ENCODE measurements at places on chromosomes 4 and X.

DNA sequence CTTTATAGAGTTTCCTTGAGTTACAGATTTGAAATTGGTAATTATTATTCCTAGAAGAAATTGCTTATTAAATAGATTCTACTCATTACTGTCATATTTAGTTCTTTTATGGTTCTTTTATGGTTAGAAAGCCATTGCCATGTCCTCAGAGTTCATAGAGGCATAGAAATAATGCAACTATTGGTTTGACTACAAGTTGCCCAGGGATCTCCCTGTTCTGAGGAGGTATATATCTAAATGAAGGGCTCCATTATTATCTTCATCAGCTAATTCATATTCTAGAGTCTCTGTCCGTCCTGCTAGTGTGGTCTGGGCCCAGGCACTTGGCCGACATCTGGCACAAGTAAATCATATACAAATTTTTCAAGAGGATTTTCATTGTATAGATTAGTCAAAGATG lies 535.7 kb downstream of the PPP4R3C start:
- DNase-seq = no peak

- no peak for DNase-seq
These were observed 44.0 kb upstream of the TLR2 start for GRCh38 chr4:153639833-153640802.

DNA sequence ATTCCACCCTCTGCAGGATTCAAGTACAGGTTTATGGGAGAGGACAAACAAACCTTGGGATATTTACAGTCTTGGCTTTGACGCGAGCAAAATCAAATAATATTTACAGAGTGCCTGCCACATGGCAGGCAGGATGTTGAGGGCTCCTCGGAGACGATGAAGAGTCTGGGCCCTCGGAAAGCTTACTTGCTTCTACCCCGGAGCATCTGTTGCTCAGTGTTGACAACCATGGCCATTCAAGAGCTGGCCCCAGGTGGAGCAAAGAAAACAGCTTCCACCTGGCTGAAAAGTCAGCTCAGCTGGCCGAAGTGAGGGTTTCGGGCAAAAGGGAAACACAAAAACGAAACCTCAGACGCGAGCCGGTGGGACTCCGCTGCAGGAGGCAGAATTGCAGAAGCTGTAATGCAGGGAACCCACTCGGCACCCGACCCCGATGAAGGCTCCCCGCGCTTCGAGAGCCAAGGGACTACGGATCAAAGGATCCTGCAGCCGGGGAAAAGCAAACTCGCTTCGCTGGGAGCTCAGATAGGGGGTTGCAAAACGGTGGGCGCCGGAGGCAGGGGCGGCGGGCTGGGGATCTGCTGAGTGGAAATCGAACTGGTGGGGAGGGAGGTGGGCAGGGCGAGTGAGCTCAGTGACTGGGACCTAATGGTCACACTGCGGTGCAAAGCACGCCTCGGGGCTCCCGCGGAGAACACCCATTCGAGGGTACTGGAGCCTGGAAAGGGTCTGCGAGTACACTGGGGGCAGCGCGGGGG lies 805 bp downstream of the ATP8A1 start:
- peak; percentile 7 for DNase-seq

DNA sequence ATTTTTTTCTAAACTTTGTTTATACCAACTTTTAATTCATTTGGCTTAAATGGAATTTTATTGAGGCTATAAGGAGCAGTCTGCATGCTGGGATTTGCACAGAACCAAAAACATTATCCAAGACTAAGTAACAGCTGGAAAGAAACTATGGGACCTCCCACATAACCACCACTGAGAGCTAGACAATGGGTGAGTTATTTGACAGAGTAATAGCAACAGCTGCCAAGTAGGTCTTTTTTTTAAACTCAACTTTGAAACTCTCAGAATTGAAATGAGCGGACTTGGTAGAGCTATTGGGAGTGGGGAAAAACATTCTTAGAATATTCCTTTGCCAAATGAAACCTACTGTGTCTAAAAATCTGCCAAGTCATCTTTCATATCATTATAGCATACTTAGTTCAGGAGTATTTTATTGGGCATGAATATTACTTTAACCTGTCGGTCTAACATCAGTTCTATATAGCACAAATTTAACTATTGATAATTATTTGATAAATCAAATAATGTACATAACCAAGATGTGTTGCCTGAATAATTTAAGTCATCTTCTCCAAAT lies 1428.0 kb downstream of the PCDH7 start:
- no peak for DNase-seq

DNA sequence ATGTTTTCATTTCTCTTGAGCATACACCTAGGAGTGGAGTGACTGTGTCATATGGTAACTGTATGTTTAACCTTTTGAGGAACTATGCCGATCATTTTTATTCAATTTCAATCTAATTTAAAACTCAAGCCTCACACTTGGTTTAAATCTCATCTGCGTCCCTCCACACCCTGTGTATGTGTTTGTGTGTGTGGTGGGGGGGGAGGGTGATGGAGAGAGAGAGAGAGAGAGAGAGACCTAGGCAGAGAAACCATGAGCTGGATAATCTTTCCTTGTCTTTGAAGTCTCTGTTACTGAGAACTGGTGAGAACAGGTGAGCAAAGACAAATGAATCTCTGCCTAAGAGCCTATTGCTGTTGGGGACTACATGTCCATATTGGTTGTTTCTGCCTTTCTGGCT lies 105.0 kb downstream of the ARHGAP24 start:
- no peak for DNase-seq

DNA sequence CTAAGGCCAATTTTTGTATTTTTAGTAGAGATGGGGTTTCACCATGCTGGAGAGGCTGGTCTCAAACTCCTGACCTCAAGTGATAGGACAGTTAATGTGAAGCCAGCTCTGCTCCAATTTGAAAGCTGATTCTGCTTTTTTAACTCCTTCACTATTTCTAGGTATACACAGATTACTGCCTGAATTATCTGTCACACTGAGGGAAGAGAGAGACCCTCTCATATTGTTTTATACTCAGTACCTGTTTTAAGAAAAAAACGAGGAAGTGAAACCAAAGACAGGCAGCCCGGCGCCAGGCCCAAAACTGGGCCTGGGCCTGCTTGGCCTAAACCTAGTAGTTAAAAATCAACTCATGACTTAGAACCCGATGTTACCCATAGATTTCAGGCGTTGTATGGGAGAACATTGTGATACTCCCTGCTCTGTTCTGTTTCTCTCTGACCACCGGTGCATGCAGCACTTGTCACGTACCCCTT lies 1601.5 kb upstream of the PCDH10 start:
- DNase-seq = no peak

DNA sequence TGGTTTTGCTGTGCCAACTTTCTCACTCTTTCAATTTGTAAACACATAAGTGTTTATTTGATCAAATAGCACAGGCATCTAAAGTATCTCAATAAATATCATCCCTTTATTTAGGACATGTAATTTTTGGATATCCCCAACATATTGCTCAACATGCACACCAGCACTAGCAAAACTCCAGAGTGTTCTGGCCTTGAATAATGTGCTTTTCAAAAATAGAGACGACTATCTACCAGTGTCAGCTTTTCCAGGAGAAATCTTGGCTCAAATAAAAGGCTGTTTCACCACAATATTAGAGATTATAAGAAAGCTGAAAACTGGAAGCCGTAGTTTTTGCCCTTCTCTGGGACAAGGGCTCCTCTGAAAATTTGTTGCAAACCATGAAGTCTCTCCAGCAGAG lies 67.0 kb downstream of the MAOB start:
- no peak for DNase-seq

DNA sequence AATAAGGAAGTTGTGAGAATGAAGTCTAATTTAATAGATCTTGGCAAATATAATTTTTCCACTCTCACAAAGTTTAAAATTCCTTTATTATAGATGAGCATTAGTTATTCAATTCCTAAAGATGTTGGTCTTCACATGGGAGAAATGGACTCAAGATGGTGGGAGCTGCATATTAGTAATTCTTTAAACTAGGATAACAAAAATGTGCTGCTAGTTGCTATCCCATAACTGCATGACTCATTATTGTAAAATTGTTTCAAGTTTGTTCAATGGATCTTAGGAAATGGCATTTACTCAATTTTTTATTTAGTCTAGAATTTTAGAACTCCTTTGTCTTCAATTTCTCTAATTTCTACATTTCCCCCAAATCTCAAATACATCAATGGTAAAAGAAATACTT lies 155.8 kb downstream of the ATP10D start:
- peak; percentile 44 for DNase-seq

- DNase-seq = peak; percentile 17
These were observed 74.1 kb upstream of the PPP3CA start for GRCh38 chr4:101421386-101421785.

GRCh38 chrX:101550751-101551379 lies 518 bp downstream of the ARMCX1 start:
- DNase-seq = peak; percentile 55

GRCh38 chr4:145552181-145552822 lies 66.9 kb upstream of the MMAA start:
- DNase-seq = no peak

DNA sequence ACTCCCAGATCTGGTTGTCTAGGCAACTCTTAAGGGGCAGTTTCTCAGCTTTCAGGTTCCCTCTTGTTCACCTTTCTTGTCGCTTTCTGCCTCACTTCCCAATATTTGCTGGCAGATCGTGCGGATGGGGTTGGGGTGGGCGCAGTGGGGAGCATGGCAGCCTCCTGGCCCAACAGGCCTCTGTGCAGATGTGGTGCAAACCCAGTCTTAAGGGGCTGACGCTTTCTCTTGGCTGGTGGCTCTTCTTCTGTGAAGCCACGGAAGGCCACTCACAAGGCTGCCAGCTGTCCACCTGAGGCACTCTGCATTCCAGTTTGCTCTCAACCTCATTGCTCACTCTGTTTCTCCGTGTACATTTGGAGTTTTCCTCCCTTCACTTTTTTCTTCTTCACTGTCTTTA lies 61.7 kb downstream of the NBDY start:
- DNase-seq = no peak

DNA sequence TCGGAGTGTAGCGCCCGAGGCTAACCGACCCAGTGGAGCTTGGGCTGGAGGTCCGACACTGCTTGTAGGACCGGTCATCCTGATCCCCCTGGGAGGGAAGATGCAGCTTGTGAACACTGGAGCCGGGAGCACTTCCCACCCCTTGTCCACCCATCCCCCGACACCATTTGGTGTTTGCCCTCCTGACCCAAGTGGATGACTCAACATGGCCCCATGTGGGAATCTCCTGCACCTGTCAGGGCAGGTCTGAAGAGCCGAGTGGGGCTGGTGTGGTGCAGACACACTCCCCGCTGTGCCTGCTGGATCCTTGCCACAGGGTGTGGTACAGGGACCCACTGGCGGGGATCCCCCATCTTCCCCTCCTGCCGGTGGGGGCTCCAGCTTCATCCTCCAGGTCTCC lies 90.0 kb upstream of the AFAP1 start:
- no peak for DNase-seq

DNA sequence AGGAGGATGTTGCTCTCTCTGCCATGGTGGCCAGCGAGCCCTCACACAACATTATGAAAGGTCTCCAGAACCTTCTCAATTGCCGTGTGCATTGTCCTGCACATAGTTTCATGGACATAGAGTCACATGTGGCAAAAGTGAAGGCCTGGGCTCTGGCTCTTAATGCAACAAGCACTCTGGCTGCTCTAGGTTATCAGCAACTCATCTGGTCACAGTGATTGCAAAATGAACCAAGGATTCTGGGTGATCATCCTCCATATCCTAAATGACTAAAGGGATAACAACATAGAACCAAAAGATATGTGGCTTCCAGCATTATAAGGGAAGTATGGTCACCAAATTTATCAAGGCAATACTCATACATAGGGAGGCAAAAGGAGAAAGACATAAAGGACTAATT lies 175.2 kb downstream of the MGST2 start:
- no peak for DNase-seq

DNA sequence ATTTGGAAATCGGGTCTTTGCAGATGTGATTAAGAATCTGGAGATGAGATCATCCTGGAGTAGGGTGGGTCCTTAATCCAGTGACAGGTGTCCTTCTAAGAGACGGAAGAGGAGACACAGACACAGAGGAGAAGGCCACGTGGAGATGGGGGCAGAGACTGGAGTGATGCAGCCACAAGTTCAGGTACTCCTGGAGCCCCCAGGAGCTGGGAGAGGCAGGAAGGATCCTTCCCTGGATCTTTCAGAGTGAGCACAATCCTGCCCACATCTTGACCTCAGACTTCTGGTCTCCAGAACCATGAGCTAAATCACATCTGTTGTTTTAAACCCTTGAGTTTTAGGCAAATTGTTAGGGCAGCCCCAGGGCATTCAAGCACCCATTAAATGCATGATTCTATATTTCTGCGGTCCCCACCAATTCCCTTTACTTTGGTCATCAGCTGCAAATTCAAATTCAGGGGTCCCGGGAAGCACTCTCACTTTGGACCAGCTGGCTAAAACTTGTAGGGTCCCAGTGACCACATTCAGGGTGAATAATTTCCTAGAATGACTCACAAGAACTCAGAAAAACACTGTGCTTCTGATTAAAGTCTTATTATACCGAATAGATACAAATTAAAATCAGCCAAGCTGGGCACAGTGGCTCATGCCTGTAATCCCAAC lies 12.8 kb upstream of the AKAP17A start:
- DNase-seq = no peak

GRCh38 chr4:147633113-147633512 lies 15.9 kb downstream of the TMEM184C start:
- DNase-seq = peak; percentile 80

DNA sequence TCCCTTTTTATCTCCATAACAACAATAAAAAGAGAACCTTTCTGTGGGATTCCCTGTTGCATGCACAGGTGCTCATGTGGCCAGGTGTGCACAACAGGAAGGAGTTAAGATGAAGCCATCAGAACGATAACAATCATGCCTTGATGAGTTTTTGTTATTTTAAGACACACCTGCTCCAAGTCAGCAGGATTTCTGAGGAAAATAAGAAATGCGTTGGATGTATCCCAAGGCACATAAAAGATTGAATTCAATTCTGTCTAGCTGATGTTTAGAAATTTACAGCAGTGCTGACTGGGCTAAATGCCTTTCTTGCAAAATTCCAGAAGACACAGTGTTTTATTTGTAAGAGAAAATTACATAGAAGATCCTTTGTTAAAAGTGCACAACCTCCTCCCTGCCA lies 1678.2 kb downstream of the ARAP2 start:
- no peak for DNase-seq

DNA sequence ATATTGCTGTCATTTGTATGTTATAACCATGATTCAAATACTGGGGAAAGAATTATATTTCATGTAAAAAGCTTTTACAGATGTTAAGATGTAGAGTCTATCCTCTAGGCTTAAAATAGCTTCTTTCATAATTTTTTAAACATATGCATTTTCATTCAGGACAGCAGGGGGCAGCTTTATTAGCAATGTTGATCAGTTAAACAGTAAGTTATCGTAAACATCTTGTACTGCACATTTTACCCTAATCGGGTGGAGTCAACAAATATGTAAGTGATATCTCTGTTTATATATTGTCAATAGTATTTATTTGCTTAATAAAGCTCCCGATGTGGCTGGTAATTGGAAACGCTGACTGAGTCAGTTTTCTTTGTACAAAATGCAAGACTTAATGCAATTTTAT lies 142.5 kb upstream of the MED14 start:
- DNase-seq = peak; percentile 37

GRCh38 chr4:132642016-132642817 lies 506.9 kb upstream of the PCDH10 start:
- DNase-seq = peak; percentile 4
